ENCODE measurements at places on chromosomes 6 and 20.

GRCh38 chr6:54217018-54217417 is 91.2 kb upstream of the TINAG start:
- no peaks in the 10 kb centered on the region for H3K27me3 ChIP-seq
- no peak for DNase-seq
- no peaks in the 10 kb centered on the region for H3K36me3 ChIP-seq
- H3K27ac ChIP-seq, result no peak overlapping the region
- no peak overlapping the region for H3K4me3 ChIP-seq

- no peak for DNase-seq
- peaks cover 22% of the 10 kb centered on the region for H3K4me1 ChIP-seq
- H3K27ac ChIP-seq, result no peak overlapping the region
- peaks cover 3% of the 10 kb centered on the region for H3K27me3 ChIP-seq
- no peak overlapping the region for H3K4me3 ChIP-seq
- H3K36me3 ChIP-seq, result no peaks in the 10 kb centered on the region
Observed at GRCh38 chr6:163760860-163761259, 346.3 kb downstream of the QKI start.

GRCh38 chr6:139800837-139801236 is 426.4 kb upstream of the CITED2 start:
- H3K27me3 ChIP-seq, result no peaks in the 10 kb centered on the region
- H3K27ac ChIP-seq, result no peak overlapping the region
- peaks cover 2% of the 10 kb centered on the region for H3K4me1 ChIP-seq
- H3K36me3 ChIP-seq, result no peaks in the 10 kb centered on the region

GRCh38 chr20:63081831-63082230 is 75.1 kb upstream of the BHLHE23 start:
- DNase-seq, result no peak
- H3K4me3 ChIP-seq, result no peak overlapping the region
- H3K36me3 ChIP-seq, result no peaks in the 10 kb centered on the region
